ENCODE measurements at places on chromosomes 2 and 18.

GRCh38 chr2:132776287-132776686, 106.3 kb upstream of the LYPD1 start:
- no peak for DNase-seq

DNA sequence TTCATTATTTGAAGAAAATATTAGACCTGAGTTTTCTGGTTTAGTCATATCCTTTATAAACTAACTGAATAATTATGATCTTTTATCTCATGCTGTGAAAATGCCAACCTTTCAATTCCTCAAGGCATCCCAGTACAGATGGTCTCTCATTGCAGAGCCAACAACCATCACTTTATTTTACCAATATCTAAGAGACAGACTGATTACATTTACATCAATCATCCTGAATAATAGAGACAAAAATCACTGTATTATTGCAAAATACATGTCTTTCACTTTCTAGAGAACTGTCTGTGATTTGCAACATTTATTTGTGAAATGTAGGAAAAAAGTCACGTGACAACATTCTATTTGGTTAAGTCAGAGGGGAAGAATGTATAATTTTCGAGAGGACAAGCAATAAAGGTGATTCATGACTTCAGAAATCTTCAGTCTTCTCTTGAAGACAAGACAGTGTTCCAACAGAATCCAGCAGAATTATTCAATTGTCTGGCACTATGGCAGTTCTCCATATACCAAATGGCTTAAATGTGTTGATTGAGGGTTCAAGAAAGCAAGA, 503.6 kb upstream of the SYT4 start:
- DNase-seq: no peak

GRCh38 chr2:212414767-212415211, 123.8 kb downstream of the ERBB4 start:
- no peak for DNase-seq

- no peak for DNase-seq
Measured at GRCh38 chr2:194946826-194947225, 710.2 kb upstream of the SLC39A10 start.

GRCh38 chr2:19711470-19712372, 190.1 kb downstream of the TTC32 start:
- DNase-seq: no peak

GRCh38 chr2:143284087-143284675, 155.0 kb downstream of the ARHGAP15 start:
- DNase-seq: peak; percentile 62

DNA sequence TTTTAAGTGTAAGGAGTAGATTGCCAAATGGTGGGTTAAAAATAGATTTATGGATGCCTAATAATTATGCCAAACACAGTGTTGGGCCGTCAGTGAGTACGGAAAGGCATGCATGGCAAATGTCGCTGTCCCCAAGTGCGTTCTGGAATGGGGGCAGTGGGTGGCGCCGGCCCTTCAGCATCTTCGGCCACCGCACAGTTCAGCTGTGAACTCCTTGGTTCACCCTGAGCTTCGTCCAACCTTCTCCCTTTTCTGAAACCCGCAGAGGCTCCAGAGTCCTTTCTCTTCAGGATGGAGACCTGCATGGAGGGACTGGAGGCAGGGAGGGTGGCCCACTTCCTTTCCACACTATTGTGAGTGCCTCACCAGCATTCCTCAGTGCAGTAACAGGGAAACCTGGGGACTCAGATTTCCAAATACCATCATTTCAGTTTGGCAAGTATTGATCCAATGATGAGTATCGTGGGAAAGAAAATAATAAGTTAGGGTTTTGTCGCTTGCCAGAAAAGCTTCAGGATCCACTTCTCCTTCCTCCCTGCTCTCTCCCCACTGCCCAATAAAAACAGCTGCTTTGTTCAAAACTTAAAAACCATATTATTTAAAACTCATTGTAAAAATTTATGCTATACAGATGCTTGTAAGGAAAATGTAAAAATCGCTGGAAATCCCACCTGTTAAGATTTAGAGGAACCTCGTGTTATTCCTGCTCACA, 74.6 kb upstream of the TXNDC2 start:
- DNase-seq: no peak

GRCh38 chr2:168156661-168157060, 90.7 kb downstream of the STK39 start:
- no peak for DNase-seq

GRCh38 chr2:69013142-69013839, at the start of gene ANTXR1:
Gene ANTXR1, plus strand, starts transcription at chr2:69013179. Its CDS starts 321 bp downstream, at chr2:69013500.
- no peak for DNase-seq

- no peak for DNase-seq
Measured at GRCh38 chr18:59718108-59718463, 20.9 kb upstream of the CCBE1 start.

GRCh38 chr2:27833931-27834330, 56.3 kb downstream of the RBKS start:
- DNase-seq: no peak

- DNase-seq: no peak
Measured at GRCh38 chr18:57807336-57808117, 4.4 kb upstream of the ATP8B1 start.

DNA sequence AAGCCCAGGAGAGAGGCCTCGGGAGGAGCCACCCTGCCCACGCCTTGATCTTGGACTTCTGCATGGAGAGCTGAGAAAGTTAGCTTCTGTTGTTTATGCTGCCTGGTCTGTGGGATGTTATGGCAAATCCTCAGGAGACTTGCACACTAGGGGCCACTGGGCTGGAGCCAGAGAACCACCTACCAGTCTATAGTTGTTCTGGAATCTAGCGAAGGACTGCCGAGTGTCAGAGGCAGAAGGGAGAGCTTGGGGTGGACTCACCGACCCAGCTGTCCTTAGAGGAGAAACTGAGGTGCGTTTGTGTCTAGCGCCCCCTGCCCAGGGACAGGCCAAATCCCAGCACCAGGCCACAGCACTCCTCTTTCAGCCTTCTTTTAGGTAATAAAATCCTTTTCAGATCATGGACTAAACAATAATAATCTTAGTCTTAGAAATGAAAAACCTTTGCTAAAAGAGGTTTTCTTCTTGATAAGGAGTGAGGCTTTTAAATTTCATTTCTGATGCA, 398.7 kb upstream of the SALL3 start:
- no peak for DNase-seq

DNA sequence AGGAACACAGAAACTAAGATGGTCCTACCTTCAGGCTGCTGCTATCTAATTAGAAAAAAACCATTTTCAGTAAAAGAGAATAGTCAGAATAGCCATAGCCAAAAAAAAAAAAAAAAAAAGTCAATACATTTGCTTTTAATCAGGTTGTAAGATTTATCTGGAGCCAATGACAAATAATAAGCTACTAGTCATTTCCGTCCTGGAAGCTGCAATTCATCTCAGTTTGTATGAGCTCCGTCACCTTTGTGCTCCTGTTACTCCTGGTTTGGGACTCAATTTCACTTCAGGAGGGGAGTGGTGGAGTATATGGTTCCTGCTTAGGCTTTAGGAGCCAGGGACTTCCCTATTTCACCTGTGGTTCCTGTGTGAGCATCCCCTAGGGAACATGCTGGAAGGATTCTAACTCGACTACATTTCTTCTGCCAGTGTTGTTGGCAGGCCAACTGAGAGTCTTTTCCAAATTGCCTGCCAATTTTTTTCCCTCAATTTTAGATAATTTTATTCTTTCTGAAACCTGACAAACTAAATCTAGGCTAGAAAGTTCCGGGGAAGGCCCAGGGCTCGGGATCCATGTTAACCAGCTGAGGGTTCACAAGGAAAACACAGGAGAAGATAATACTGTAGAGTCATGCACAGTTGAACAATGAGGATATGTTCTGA, 481.8 kb downstream of the DLGAP1 start:
- DNase-seq: no peak

GRCh38 chr18:48785091-48785614, 165.6 kb downstream of the SMAD7 start:
- DNase-seq: no peak

GRCh38 chr2:200091126-200091525, 135.7 kb downstream of the MAIP1 start:
- DNase-seq: no peak

- DNase-seq: no peak
Measured at GRCh38 chr18:70426818-70427217, 138.0 kb downstream of the SOCS6 start.

DNA sequence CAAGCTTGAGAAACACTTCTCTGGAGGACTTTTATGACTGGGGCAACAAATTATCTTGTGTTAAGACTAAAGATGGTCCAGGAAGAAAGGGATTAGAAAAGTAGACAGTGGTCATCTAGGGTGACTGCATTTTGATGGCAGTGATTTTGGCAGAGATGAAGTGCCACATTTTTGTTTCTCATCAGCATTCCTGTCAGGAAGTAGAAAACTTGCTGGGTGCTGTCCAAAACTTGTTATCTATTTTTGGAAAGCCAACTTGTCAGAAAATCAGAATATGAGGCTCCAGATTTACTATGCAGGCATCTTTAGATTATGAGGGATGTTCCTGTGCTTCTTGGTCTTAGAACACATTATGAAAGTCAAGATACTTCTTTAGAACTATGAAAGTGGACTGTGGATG, 29.0 kb upstream of the CALCRL start:
- DNase-seq: no peak

DNA sequence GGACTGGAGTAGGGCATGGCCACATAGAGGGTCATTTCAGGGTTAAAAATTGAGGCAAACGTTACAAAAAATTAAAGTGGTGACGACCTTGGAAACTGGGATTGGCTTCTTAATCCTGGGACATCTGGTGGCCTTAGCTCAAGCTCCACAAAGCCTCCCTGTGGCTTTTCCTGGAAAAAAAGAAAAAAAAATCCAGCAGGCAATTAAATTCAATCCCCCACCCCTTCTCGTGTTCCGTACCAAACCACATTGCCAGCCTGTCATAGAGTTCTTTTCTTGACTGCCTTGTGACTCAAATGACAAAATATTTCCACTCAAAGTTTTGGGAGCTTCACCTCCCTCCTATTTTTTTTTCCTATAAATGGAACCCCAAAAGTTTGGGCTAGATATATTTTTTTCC, 195.6 kb downstream of the HRH4 start:
- DNase-seq: no peak
